Endothelial cell of umbilical vein (primary cell): ENCODE measurements at places on chromosomes 7 and 10.
A peak's percentile ranks its signal among the peaks of the same experiment; 100 is the strongest.

- DNase-seq: peak; percentile 82
These were observed 489 bp downstream of the MAP3K8 start for GRCh38 chr10:30434273-30435072.

DNA sequence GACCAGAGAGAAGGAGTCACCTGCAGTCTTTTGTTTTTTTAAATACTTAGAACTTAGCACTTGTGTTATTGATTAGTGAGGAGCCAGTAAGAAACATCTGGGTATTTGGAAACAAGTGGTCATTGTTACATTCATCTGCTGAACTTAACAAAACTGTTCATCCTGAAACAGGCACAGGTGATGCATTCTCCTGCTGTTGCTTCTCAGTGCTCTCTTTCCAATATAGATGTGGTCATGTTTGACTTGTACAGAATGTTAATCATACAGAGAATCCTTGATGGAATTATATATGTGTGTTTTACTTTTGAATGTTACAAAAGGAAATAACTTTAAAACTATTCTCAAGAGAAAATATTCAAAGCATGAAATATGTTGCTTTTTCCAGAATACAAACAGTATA lies 13.5 kb downstream of the GHITM start:
- DNase-seq: no peak

- DNase-seq: peak; percentile 58
These were observed 82.7 kb downstream of the ZRANB1 start for GRCh38 chr10:125024497-125025234.

DNA sequence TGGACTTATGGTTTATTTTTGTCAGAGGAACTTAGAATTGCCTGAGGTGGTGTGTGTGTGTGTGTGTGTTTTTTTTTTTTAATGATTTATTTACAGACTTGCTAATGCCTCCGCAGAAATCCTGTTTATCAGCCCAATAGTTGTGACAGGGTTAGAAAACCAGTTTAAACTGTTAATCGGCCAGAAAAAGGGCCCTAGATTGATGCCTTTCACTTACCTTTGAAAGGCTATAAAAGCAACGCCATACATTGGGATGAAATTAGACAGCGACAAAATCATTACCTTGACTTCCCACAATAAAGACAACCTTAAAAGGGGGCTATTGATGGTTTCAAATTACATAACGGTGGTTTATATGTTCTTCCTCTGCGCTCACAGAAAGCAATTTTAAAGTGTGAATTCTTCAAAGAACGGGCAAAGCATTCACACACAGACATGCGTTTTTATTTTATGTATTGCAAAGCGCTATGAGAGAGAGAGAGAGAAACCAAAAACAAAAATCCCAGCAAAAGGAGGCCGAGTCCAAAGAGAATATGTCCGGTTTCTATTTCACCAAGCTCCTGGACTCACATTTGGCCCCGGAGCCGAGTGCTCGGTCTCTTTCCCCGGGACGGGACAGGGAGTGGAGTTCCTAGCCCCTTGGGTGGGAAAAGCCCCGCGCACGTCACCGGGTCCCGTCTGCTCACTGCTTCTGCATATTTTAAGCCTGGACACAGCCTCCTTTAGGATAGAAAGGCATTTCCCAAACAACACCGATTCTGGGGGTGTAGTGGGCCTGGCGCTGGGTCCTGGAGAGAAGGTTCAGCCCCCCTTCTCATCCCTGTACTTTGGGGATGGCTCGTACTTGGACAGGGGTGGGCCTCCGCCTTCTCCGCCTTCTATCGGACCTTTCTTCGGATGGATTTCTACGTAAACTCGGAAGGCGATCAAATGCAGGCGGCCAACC lies 26.8 kb upstream of the VAX1 start:
- DNase-seq: no peak

- no peak for DNase-seq
These were observed 98.5 kb downstream of the BAMBI start for GRCh38 chr10:28775773-28776172.

DNA sequence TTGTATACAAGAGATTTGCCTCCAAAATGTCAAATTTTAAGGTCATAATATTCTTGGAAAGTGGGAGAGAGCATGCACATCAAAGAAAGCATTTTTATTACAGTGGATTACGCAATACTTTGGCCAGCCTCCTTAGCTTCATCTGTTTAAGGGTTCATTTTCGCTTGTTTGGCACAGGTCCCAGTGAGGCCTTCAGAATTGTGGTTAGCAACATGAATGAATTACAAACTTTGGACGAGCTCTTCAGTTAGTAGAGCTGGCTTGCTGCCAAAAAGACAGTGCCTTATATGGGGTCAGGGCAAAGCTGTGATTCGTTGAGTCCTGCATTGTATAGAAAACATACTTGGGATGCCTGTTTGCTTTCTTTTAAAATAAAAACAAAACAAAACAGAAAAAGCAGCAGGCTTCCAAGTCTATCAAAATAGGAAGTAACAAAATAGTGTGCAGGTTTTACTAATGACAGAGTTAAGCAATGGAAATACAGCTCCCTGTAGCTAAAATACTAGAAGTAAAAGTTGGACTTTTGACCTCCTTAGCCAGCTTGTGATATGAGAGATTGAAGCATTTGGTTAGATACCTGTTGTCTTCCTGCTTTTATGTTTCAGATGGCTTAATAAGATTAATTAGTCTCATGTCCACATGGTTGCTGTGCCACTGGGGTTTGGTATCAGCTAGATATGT lies 190.8 kb downstream of the MLLT10 start:
- peak; percentile 97 for DNase-seq

- no peak for DNase-seq
These were observed 208.6 kb upstream of the KIAA1217 start for GRCh38 chr10:24000271-24000813.

DNA sequence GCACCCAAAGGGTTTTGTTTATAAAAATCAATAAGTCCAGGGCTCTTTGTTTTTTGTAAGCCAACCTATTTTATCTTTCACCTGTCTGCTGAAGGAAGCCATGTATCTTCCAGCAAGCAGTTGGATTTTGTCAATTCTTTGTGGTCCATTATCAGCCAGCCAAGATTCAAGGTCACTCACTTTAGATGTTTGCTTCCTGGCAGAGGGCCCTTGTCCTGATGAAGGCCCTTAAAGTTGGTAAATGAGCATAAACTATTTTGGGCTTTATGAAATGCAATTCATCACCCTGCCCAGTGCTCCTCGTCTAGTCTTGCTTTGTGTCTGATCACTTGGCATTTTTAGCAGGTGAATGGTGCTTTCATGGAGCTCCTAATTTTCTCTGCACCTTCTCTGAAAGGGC lies 1004.2 kb downstream of the GRID1 start:
- no peak for DNase-seq

- no peak for DNase-seq
These were observed 61.6 kb downstream of the DENND11 start for GRCh38 chr7:141640239-141640840.

GRCh38 chr7:55088107-55088506 lies 69.3 kb downstream of the EGFR start:
- no peak for DNase-seq

GRCh38 chr7:15906436-15906835 lies 220.0 kb upstream of the MEOX2 start:
- no peak for DNase-seq

DNA sequence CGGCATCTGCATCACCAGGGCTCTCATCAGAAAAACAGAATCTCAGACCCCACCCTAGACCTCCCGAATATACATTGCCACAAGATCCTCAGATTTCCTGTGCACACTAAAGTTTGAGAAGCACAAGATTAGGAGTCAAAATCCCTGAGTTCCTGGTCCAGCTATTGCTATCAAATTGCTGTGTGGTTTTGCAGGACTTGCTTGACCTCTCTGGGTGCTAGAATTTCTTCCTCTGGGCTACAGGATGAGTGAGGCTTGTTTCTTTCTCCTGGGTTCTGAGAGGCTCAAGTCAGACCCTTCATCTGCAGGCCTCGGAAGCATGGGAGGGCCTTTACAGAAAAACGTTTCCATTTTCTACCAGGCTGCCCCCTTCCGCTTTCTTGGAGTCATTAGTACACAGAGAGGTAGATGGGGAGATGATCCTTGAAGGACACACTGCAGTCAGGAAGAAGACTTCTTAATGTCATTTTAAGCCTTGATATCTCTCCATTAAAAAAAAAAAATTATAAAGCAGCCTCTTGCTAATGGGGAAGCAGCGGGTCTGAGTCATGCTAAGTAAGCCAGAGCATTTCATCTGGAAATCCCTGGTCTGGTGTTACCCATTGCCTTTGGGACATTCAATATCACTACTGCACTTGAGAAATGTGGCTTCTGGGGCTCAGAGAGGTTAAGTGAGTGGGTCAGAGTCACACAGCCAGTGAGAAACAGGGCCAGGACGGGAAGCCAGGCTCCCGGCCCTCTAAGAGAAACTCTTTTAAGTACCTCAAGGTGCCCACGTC lies 173.5 kb downstream of the KCNMA1 start:
- DNase-seq: no peak

DNA sequence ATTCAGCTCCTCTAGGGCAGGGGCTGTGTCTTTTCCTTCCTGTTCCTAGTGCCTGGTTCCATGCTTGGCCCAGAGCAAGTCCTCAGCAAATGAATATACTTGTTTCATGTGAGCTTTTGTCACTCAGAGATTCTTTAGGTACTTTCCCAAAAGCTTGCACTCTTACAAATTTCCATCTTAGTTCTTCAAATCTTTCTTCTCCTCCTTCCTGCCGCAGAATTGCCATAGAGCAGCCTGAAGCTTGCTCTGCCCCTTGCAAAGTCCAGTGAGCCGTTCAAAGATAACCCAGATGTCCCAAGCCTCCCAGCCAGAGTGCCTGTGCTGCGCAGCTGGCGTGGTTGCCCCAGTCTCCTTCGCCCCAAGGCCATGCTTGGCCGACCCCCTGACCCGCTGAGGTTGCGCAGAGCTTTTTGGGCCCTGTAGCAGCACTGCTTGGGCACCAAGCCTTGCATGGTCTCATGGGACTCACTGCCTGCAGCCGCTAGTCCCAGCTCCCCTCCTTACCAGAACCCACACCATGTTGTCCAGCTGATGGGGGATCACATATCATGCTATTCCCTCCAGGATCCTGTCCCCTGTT lies 20.7 kb downstream of the CHST3 start:
- peak; percentile 29 for DNase-seq

- DNase-seq: peak; percentile 36
These were observed 298.5 kb upstream of the KLF6 start for GRCh38 chr10:4083509-4084003.

DNA sequence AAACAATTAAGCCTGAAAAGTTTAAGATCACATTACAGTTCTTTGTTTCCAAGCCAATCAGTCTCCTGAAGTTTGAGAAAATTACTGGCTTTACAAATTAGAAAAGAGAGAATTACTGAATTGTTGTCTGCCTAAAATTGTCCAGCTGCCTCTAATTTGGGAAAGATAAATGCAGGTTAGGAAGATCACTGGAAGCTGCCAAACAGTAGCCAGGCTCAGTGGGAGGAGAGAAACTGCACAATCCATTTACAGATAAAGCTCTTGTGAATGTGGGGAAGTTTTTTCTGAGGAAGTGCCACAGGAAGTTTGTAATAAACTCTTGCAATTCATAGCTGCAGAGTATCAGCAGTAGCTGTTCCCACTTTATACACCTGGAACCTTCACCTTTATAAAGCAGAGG lies 100.7 kb downstream of the IQUB start:
- DNase-seq: no peak

DNA sequence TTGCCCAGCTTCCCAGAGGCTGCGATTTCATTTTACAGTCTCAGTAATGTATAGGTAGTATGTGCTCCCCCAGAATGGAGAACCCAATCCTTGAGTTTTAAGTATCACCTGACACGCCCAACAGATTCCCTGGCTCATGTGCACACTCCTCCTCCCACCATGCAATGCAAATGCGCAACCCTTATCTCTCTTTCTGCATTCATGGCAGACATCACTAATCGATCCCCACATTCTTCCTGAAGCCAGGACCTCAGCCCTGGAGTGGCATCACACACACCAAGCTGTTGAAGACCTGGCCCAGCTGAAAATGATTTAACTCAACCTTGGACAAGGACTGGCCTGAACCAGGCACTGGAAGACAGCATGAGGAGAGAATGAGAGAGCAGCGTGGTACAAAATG lies 68.4 kb downstream of the ZRANB1 start:
- DNase-seq: no peak

- no peak for DNase-seq
These were observed 190.7 kb upstream of the CHRM2 start for GRCh38 chr7:136677471-136678365.

DNA sequence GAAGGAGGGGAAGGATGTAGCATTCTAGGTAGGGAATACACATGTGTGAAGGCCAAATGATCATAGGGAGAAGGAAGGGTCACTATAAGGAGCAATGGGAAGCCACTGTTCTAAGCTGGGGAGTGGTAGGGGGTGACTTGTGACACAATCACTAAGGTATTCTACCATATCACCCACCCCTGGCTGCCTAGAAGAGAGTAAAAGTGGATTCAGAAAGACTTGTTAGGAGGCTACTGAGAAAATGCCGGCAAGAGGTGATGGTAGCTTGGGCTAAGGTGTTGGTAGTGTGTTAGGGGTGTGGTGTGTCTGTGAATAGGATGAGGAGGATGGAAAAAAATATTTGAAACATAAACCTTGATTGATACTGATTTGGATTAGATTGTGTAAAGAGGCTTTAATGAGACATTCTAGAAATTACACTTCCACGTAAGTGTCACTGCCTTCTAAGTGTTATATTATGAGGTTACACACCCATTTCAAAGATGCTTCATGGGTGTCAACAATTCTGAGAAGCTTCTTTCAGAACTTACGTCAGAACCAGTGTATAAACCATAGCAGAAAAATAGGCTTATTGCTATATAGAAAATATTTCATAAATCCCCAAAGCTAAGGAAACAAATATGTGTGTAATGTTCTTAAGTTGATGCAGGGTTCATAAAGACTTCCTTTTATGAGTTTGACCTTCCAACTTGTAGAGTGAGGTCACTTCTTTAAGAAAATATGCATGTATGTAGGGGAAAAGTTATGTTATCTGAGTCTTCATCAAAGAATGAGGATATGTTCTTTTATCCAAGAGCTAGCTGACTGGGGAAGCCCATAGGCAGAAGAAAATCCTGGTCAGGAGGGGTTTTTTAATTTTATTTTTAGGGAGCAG lies 5.6 kb upstream of the BPGM start:
- no peak for DNase-seq

DNA sequence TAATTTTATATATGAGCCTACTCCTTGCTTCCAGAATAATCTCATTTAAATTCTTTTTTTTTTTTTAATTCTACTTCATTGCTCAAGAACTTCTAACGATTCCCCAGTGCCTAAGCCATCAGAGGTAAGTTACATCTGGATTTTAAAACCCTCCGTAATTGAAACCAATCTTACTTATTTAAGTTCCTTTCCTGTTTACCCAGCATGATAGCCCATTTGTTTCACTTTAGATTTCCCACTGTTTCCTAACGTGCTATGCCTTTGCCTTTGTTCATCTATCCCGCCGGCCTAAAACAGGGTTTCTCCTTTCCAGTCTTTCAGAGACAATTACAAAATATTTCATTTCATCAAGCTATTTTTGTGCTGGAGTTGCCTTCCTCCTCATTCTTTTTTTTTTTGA lies 75.8 kb upstream of the ETV1 start:
- DNase-seq: no peak

- no peak for DNase-seq
These were observed 3.1 kb upstream of the CPA1 start for GRCh38 chr7:130377178-130377577.

GRCh38 chr7:158029509-158029908 lies 558.1 kb downstream of the PTPRN2 start:
- DNase-seq: no peak
